ENCODE measurements at places on chromosomes 5 and 9. TPM values are rescaled to one million over a fixed set of nuclear protein-coding genes. Genes with fewer than 3 reads are reported as not detected.

DNA sequence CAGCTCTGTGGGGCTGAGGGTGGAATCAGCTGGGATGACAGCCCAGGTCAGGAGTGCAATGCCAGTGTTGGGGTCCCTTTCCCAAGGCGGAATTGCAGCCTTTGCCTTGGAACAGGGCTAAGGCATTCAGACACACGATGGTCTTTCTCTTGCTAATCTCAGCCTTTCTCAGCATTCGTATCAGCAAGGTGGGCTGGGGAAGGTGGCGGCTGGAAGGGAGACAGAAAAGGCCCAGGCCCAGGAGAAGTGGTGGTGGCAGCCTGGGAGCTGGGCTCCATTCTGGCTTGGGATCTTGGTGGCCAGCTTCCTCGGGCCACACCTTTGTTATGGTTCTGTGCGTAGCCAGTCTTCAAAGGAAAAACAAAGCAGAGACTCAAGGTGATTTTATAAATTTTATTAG, 1.1 kb upstream of the ARHGEF28 start:
- H3K27ac ChIP-seq, result no peak overlapping the region
- H3K4me1 ChIP-seq, result peaks cover 2% of the 10 kb centered on the region
- peaks cover 42% of the 10 kb centered on the region for H3K27me3 ChIP-seq
- no peak overlapping the region for H3K4me3 ChIP-seq
- H3K36me3 ChIP-seq, result no peaks in the 10 kb centered on the region
- DNase-seq, result no peak

- no peak overlapping the region for H3K4me3 ChIP-seq
- no peak overlapping the region for H3K27ac ChIP-seq
- H3K36me3 ChIP-seq, result no peaks in the 10 kb centered on the region
- no peaks in the 10 kb centered on the region for H3K4me1 ChIP-seq
- H3K27me3 ChIP-seq, result no peaks in the 10 kb centered on the region
These were observed 419.0 kb downstream of the PLK2 start for GRCh38 chr5:58040846-58041245.

DNA sequence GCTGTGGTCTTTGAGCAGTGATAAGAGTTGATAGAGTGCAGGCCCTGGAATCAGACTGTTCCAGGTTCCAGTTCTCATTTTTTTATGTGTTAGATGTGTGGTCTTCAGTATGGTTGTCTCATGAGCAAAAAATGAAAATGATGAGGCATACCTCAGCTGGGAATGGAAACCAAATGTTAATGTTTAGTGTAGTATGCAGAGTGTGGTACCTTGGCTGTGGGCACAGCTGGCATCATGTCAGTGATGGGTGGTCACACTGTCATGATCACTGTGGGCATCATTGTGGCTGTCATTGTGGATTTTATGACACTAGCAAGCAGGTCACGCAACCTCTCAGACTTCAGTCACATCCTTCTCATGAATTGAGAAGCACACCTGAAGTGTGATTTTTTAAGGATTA, 6.4 kb downstream of the ABLIM3 start:
- no peaks in the 10 kb centered on the region for H3K4me1 ChIP-seq
- no peak overlapping the region for H3K4me3 ChIP-seq
- no peak overlapping the region for H3K27ac ChIP-seq
- peaks cover 13% of the 10 kb centered on the region for H3K27me3 ChIP-seq
- DNase-seq, result no peak

GRCh38 chr9:7967093-7967827, 167.7 kb upstream of the DMAC1 start:
- no peaks in the 10 kb centered on the region for H3K27me3 ChIP-seq
- H3K4me3 ChIP-seq, result no peak overlapping the region
- peaks cover 18% of the 10 kb centered on the region for H3K4me1 ChIP-seq

LRRC70 gene
- 0.45 TPM for total RNA-seq

- H3K27me3 ChIP-seq, result peaks cover 3% of the 10 kb centered on the region
- H3K36me3 ChIP-seq, result no peaks in the 10 kb centered on the region
- no peak overlapping the region for H3K4me3 ChIP-seq
- H3K27ac ChIP-seq, result no peak overlapping the region
These were observed 142.1 kb upstream of the CCDC152 start for GRCh38 chr5:42614509-42614908.

TAF11L5 gene
- not detected for total RNA-seq

- no peaks in the 10 kb centered on the region for H3K36me3 ChIP-seq
- H3K27me3 ChIP-seq, result no peaks in the 10 kb centered on the region
- no peak overlapping the region for H3K4me3 ChIP-seq
- H3K4me1 ChIP-seq, result peaks cover 20% of the 10 kb centered on the region
These were observed 140.9 kb upstream of the MAP3K1 start for GRCh38 chr5:56674441-56674840.

DNA sequence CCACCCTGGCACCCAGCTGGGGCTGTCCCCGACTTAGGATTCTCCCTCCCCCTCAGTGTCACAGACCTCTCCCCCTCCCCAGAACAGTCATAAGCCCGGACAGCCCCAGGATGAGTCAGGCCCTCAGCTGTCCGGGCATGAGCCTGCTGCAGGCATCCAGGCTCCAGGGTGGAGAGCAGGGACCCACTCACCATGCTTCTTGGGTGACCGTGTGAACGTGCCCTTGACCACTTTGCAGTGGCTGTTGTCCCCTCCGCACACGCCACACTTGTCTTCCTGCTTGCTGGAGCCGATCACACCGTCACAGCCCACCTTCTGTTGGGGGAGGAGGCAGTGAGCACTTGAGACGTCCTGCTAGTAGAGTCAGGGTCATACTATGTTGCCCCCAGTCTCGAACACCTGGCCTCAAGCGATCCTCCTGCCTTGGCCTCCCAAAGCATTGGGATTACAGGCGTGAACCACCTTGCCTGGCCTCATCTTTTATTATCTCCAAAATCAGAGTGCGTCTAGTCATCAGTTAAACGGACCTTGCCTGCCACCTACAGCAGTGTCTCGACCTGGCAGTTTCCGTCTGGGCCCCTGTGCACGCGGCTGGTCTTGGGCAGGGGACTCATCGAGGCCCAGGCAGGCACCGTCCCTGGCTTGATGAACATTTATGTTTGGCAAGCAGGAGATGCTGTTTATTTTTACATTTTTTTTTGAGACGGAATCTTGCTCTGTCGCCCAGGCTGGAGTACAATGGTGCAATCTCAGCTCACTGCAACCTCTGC, 72.6 kb downstream of the ZNF354C start:
- H3K27ac ChIP-seq, result no peak overlapping the region
- H3K27me3 ChIP-seq, result no peaks in the 10 kb centered on the region
- H3K4me3 ChIP-seq, result no peak overlapping the region
- no peaks in the 10 kb centered on the region for H3K36me3 ChIP-seq
- DNase-seq, result no peak

DNA sequence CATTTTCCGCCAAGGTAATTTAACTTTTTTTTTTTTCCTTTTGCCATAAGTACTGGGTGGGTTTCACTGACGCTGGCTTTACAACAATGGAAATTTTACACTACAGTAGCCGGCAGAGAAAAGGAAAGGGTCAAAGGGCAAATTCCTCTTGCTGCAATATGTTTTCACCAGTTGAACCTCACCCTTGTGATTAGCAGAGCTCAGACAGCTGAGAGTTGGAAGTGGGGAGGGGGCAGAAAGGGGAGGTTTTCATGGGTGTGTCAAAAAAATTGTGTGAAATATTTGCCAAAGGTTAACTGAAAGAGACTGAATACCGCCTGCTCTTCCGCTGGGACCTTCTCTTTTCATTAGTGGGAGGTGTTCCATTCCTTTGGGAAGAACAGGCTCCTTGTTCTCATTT, 296.9 kb downstream of the ADAMTS6 start:
- H3K4me3 ChIP-seq, result no peak overlapping the region
- no peaks in the 10 kb centered on the region for H3K36me3 ChIP-seq
- DNase-seq, result no peak
- H3K4me1 ChIP-seq, result peaks cover 8% of the 10 kb centered on the region
- no peak overlapping the region for H3K27ac ChIP-seq
- H3K27me3 ChIP-seq, result no peaks in the 10 kb centered on the region

- no peaks in the 10 kb centered on the region for H3K36me3 ChIP-seq
- no peak for DNase-seq
- H3K27ac ChIP-seq, result no peak overlapping the region
- H3K27me3 ChIP-seq, result no peaks in the 10 kb centered on the region
- H3K4me1 ChIP-seq, result peaks cover 23% of the 10 kb centered on the region
These were observed 89.1 kb upstream of the IER5L start for GRCh38 chr9:129267141-129267540.

C5orf58 gene
- total RNA-seq, result not detected

DNA sequence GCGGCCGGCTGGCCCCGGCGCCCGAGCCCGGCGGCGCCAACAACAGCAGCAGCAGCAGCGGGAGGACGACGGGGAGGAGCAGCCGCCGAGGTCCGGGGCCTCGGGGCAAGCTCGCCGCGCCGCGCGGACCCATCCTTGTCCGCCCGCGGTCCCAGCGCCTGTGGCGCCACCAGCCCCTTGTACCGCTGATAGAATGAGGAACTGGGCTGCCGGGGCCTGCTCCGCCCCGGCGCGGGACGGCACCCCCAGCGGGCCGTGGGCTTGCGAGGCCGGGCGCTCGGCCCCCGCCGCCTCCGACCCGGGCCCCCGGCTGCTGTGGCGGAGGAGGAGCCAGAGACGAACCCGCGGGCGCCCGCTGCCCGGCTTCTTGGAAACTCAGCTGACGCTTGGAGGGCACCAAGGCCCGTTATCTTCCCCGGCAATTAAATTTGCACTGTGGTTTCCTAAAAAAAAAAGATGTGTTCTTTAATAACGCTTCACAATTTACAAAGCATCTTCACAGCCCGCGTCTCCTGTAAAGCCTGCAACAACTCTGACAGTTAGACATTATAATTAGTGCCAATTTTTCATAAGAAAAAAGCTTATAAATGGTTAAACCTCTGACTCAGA, at the start of gene ARSB:
ARSB (minus strand) TSS at position 195 of the 609 bp plus-strand sequence; CDS start at position 133, 62 bp downstream.
- peak; percentile 71 for DNase-seq
- no peaks in the 10 kb centered on the region for H3K36me3 ChIP-seq
- H3K27me3 ChIP-seq, result no peaks in the 10 kb centered on the region
- H3K4me3 ChIP-seq, result peak within 1 kb of the TSS; percentile 87

- peak overlapping the region; percentile 13 for H3K4me3 ChIP-seq
- peaks cover 46% of the 10 kb centered on the region for H3K27me3 ChIP-seq
- H3K36me3 ChIP-seq, result no peaks in the 10 kb centered on the region
- H3K4me1 ChIP-seq, result peaks cover 3% of the 10 kb centered on the region
These were observed 512 bp downstream of the GRIN3A start for GRCh38 chr9:101737705-101738565.

DNA sequence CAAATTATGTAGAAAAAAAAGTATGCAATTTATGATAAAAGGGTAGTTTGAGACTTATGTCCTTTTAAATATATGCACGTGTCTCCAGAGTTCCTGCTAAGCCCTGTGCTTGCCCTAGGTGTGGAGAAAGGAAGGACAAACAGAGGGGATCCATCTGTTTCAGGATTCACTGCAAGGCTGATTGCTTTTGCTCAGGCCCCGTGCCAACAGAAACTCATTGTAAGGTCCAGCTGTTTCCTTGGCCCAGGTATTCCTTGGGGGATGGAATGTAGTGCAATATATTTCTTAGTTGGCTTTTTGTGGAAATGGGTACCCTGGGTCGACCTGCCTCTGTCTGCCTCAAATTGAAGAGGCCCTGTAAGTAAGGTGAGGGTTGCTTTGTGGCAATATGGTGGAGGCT, 268.6 kb upstream of the CLINT1 start:
- no peak overlapping the region for H3K4me3 ChIP-seq
- H3K36me3 ChIP-seq, result no peaks in the 10 kb centered on the region
- no peak overlapping the region for H3K27ac ChIP-seq
- H3K27me3 ChIP-seq, result peaks cover 3% of the 10 kb centered on the region
- no peak for DNase-seq

DNA sequence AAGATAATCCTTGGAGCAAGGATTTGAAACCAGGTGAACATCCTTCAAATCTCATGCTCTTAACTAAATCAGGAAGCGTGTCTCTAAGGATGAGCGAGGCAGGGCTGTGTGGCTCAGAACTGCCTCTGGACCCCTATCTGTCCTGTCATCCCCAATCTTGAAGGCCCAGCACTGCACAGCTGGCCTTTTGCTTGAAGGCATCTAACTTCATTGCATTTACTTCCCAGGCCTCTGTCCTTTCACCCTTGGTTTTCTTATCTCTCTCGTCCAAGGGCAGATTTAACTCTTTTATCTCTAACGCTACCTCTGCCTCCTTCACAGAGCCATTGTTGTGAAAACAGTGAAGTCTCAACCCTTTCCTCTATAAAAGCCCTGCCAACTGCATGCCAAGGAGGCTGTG, 83.8 kb downstream of the UGCG start:
- H3K4me1 ChIP-seq, result peaks cover 29% of the 10 kb centered on the region
- no peak overlapping the region for H3K4me3 ChIP-seq
- DNase-seq, result no peak
- no peak overlapping the region for H3K27ac ChIP-seq
- no peaks in the 10 kb centered on the region for H3K36me3 ChIP-seq
- H3K27me3 ChIP-seq, result peaks cover 2% of the 10 kb centered on the region

DNA sequence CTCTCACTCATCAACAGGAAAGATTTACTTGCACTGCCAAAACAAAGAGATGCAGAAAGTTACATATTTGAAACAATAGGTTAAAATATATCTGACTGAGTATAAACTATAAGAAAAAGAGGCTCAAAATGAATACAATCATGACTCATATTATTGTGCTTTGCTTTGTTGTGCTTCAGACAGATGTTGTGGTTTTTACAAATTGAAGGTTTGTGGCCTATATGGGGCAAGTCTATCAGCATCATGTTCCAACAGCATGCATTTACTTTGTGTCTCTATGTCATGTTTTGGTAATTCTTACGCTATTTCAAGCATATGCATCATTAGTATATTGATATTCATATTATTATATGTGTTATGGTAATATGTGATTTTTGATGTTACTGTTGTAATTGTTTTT, 330.0 kb downstream of the PRR16 start:
- H3K4me3 ChIP-seq, result no peak overlapping the region
- no peak for DNase-seq
- no peaks in the 10 kb centered on the region for H3K27me3 ChIP-seq
- H3K27ac ChIP-seq, result no peak overlapping the region

DNA sequence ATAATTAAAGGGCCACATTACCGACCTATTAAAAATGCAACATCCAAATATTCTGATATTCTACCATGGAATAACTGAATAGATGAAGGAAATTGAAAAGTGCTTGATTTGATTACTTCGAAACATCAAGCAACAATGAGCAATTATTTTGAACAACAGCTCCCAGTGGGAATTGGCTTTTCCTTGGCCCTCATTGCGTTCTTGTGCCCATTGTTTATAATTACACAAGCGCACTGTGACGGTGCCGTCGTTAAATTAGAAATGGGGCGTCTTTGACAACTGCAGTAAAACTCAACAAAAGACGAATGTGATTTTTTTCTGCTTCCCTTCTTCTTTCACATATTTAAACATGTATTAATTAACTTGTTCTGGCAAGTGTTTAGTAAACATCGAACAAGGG, 61.6 kb downstream of the CDH6 start:
- no peak overlapping the region for H3K27ac ChIP-seq
- H3K4me1 ChIP-seq, result no peaks in the 10 kb centered on the region
- H3K27me3 ChIP-seq, result no peaks in the 10 kb centered on the region
- no peak for DNase-seq

PLEKHG4B gene
- not detected for total RNA-seq

All from activated CD8-positive, alpha-beta T cell treated with anti-CD3 and anti-CD28 coated beads for 36 hours (primary cell).